Dorsolateral prefrontal cortex (tissue), 122 donors: ENCODE measurements at places on chromosomes 1 and 21.

DNA sequence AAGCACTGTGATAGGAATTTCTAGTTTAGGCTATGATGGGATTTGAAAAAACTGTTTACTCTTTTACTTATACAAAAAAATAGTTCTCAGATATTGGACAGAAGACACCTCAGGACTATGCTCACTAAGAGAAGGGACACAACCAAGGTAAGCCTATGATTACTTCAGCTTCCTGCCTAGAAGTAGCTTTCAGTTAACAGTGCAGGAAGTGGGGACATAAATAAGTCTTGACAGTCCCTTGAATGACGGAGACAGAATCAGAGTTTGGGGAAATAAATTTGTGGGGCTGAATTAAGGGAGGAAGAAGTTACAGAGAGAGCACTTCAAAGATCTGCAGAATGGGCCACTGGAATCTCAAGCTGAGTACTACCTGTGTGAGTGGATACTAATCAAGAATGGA is 53.8 kb upstream of the OLFM3 start:
- DNase-seq, result no peak

DNA sequence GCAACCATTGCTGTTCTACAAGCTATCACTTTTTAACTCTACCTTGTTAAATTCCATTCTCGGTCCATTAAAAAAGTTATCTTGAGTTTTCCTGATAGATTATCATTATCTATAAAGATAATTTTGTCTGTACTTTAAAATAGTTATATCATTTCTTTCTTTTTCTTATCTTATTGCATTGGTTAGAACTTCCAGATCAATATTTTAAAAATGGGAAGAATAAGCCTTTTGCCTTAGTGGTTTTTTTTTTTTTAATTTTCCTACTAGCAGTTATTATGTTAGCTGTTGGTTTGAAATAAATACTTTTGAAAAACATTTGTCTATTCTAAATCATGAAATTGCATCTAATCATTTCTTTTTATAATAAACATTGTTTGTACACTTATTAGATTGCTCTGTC is 71.0 kb upstream of the ATF3 start:
- no peak for DNase-seq

- DNase-seq, result no peak
These were observed 45.2 kb downstream of the TENT5C start for GRCh38 chr1:117650840-117651568.

- DNase-seq, result no peak
These were observed 71.5 kb downstream of the CLCA4 start for GRCh38 chr1:86618358-86618757.
